ENCODE measurements at places on chromosomes 5 and 9.

DNA sequence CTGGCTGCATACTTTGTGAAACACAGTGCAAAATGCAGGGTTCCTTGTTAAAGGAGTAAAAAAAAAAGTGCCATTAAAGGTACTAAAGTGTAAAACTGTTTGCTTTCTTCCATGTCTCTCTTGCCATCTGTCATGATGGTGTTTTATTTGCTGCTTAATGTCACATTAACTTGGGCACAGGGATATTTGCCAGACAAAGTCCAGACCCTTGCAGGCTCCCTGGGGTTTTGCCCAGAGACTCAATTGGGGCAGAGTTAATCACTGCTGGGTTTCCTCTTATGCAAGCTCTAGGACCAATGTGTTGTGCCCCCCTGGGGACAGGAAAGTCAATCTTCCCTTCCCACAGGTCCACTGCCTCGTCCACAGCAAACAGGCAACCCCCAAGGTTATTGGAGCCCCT, 274.3 kb upstream of the SGCD start:
- DNase-seq: no peak

DNA sequence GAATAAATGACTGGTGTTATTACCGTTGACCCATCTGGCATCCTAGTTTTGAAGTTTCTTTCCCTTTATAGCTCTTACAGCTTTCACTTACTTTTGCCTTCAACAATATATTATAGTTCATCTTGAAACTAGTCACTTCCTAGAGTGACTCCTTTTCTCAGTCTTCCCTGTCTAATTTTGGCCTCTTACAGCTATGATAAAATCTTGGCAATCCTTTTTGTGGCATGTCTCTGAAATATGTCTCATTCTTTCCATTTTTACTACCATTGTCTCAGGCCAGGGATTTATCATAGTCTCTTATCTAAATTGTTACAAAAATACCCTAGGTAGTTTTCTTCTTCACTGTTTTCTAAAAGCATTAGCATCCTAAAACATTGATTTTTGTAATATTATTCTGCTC, 621.3 kb upstream of the ZNF608 start:
- DNase-seq: no peak

DNA sequence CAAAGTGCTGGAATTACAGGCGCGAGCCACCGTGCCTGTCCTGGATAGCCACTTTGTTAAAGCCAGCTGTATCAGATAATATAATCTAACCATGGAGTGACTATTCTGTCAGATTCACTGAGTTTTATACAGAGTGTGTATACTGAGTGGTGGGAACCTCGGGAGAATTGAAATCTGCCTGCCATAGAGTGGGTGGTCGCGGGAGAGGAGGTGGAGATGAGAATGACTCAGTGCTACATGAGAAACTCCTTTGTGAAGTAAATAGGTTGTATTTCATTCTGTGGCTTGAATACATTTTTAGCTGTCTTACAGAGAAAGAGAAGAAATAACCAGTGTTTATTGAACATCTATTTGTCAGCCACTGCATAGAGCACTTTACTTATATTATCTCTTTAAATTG, 26.4 kb downstream of the ATP6V0E1 start:
- DNase-seq: no peak

DNA sequence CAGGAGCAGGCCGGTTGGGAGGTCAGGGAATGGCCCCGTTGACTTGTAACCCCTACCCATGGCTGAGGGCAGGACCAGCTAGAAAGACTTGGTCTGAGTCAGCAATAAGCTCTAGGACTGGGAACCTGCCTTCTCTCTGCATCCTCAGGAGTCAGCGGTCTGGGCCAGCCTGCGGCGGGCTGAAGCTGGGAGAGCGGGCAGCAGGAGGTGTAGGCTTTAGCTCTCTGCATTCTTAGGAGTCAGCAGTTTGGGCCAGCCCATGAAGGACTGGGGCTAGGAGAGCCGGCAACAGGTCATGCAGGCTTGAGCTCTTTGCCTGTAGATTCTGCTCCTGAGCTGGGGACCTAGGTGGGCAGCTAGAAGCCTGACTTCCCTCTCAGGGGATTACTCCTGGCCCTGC, 6.4 kb upstream of the SMIM32 start:
- no peak for DNase-seq

DNA sequence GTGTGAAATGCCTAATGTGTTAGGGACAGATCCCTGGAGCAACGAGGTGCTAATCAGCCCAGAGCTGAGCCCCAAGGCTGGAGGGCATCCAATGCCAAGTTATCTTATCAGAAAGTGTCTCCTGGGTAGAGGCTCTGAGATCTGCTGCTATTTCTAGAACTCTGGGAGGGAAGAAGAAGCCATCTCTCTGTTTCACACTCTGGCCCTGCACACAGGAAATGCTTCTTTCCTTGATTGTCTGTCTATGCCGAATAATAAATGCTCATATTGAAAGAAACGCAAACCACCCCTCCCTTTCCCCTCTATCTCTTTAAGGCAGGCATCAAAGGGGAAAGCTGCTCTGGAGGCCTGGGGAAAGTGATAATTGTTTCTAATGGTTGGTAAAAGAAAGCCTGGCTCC, 166.7 kb downstream of the PAPPA start:
- DNase-seq: no peak

DNA sequence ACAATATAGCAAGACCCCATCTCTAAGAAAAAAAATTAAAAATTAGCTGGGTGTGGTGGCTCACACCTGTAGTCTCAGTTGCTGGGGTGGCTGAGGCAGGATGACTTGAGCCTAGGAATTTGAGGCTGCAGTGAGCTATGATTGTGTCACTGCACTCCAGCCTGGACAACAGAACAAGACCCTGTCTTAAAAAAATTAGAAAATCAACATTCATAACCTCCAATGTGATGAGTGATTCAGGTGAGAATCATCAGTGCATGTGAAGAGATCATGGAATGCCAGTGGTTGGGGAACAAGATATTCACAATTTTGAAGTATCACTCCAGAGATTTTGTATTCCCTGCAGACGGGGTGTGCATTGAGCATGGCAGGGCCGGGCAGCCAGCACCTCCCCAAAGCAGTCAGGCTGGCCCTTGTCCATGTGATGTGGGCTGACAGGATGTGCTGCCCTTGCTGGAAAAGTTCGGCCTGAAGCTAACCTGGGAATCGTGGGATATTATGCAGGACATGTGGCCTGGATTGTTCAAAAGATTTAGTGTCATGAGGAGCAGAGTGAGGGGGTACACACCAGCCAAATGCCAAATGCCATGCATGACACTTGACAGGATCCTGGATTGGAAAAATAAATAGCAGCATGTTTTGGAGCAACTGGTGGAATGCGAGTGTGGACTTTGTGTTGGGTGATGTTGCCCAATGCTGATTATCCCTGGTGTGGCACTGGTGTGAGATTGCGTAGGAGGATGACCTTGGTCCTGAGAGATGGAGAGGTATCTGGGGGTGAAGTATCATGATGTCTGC, 189.0 kb downstream of the RGS3 start:
- no peak for DNase-seq

DNA sequence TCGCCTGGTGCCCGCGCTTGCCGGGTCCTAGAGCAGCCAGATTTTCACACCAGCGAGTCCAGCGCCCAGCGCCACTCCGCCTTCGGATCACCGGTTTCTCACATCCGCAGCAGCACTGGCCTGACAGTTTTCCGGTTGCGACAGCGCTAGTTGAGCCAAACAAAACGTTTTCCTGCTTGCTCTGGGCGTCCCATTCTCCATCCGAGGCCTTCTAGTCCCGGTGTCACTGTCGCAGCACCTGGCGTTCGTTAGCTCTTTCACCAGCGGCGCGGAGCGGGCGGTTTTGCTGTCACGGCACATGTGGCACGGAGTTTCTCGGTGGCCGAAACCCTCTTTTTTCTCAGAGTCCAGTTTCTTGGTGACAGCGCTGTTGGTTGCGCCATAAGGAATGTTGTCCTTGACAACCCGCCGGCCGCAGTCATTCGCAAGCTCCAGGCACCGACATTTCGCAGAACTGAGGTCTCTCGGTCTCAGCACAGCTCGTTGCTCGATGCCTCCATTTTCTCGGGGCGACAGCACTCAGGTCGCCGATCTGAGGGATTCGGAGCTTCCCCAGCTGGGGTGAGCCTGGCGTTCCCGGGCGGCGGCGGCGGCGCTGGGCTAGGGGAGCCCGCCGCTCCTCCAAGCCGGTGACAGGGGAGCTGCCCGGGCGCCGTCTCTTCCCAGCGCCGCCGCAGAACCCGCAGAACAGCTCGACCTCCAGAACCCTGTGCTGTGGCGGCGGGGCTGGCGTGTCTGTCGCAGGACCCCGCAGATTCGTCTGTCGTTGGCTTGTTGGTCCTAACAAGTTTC, 47.8 kb downstream of the ANXA2R start:
- no peak for DNase-seq

Data from smooth muscle cell of the brain vasculature (primary cell).